SIG-M5 (cell line): ENCODE measurements at places on chromosomes 1 and 21.

DNA sequence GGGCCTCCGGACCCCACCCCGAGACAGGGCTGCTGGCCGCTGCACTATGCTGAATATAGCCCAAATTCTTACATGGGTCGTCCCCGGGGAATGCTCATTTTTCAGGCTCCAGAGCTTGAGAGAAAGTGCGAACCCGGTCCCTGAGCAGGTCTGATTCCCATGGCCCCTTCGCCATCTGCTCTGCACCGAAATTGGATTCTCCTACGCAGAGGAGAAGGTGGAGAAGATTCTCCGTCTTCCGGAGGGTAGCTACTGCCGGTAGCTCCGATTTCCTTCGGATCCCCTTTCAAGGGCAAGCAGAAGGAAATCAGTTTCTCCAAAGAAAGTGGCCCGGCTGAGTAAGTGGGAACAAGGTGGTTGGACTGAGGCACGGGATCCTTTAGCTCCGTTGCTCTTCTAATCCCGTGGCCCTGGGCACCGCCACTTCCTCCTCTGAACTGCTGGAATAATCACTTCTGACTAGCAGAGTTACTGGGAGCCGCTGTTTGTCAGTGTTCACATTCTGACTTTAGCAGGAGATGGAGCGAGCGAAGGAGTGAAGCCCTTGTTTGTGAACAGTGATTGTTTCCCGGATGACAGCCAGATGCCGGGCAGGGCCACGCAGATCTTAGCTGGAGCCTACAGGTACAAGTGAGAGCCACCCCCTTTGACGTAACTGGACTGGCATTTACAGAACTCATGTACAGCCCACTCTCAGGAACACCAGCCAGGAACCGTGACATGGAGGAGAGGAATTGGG is 1.1 kb upstream of the ZNF496 start:
- DNase-seq: no peak

DNA sequence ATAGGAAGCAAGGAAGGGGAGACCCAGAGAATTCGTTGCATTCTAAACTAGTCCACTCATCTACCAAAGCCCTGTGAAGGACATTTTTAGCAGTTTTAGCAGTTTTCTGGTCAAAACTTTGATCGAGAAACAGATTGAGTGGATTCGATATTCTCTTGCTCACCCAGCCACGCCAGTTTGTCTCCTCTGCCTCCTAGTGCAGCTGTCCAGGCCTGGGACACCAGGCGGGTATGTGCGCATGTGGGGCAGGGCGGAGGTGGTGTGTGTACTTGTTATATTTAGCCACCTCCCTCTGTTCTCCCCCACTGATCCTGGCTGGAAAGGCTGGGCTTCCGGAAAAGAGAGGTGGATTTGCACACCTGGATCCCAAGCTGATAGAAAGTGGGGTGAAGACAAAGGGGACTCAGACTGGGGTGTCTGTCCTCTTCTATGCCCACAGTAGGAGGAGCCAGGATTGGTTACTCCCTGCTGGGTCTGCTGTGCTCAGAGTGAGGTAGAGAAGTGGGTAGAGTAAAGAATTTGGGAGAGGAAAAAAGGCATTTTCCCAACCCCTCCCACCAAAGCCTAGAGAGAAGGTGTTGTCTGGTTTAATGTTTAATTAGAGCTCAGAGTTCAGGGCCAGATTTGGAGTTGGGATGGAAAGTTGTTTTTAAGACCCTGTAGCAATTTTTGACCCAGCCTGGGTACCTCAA is 3.8 kb downstream of the LMNA start:
- no peak for DNase-seq

- no peak for DNase-seq
Observed at GRCh38 chr21:45977396-45977795, 4.2 kb upstream of the COL6A1 start.

GRCh38 chr1:206685769-206686477 is 1.2 kb downstream of the MAPKAPK2 start:
- DNase-seq: peak; percentile 87

DNA sequence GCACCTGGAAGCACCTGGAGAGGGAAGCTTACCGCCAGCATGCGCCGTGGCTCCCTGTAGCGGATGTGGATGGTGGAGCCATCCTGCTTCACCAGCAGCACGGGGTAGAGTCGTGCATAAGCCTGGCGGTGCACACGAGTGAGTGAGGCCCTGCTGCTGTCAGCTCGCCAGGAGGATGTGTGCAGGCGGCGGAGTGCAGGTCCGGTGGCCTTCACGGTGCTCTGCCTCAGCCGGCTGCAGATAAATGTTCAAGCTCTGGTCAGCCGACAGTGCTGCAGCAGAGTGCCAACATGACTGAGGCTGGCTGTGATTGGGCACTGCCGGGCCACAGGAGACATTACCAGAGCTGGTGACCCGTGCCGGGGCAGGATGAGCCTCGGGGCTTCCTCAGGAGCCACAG is 1.5 kb downstream of the MRPL55 start:
- no peak for DNase-seq
